ENCODE measurements at places on chromosomes 12 and 14.

DNA sequence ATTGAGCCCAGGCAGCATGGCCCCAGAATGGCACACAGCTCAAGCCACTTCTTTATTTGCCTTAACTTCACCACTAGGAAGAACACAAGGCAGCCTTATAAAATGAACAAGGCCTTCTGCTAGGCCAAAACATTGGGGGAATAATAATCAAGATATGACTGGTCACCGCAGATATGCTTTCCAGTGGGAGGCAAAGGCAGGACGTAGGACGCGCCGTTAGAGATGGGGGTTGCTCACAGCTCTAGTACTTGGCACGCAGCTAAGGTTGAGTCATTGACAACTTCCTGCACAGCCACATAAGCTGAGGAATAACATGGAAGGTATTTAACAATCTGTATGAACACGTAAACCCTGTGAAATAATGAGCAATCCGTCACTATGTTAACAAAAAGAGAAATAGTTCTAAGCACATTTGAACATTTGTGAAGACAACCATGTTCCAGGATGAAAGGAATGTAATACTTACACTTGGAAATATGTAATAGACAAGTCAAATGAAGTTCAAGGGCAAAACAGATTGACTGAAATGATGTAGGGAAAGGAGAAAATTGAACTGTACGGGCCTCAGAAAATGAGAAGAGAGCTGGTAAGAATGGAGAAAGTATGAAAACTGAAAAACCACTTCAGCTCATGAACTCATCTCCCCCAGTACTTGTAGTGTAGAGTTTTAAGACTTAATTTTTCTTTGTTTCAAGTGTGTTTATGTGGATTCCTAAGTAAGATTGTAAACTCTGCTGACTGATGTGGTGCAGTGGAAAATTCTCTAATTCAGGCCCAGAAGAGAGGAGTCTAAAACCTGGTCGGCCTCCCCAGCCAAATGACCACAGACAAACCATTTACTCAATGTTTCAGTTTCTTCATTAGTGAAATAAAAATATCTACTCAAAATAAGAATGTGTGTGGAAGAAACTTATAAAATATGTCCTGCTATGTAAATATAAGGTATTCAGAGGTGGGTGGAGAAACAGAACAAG is 59.3 kb upstream of the CCDC91 start:
- no peak for DNase-seq

DNA sequence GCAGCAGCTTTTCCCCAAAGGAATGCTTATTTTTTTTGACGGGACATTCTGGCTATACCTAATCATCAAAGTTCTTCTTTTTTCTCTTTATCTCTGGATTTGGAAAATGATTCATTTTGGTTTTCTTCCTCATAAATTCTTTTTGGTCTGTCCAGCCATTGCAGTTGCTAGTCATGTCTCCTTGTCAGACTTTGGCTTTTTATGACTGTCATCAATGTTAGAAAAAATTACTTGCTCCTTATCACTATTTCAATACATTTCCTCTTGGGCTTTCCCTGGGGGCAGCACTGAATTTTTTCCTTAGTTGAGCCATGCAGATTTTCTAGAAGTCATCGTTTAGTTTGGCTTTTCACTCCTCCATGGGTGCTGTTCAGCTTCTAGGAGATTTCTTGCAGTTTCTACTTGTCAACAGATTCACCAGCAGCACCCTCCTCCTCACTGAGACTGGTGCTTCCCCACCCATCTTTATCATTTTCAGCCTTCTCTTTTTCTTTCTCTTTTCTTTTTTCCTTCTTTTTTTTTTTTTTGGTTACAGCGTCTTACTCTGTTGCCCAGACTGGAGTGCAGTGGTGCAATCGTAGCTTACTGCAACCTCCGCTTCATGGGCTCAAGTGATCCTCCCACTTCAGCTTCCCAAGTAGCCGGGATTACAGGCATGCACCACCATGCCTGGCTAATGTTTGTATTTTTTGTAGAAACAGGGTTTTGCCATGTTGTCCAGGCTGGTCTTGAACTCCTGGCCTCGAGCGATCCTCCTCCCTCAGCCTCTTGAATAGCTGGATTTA is 5.2 kb downstream of the ADIPOR2 start:
- no peak for DNase-seq

GRCh38 chr12:18886962-18887361 is 149.0 kb downstream of the CAPZA3 start:
- DNase-seq = no peak

- peak; percentile 49 for DNase-seq
Measured at GRCh38 chr12:55728186-55728938, 447 bp downstream of the CD63 start.

GRCh38 chr12:120126635-120127005 is 10.1 kb upstream of the RAB35 start:
- no peak for DNase-seq

DNA sequence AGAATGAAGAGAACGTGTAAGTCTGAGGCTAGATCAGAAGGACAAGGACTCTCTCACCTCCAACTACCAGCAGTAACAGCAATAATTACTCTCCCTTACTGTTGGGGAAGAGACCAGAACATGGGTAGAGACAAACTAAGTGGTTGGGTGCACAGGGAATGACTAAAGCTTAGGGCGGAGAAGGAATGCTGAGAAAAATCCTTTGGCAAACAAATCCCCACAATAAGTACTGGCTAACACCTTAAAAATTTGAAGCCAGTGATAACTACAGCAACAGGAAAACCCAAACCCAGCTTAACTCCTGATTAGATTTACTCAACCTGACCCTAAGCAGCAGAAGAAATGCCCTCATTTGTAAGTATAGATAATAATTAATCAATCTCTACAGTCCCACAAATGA is 759.0 kb downstream of the AACS start:
- DNase-seq = no peak

DNA sequence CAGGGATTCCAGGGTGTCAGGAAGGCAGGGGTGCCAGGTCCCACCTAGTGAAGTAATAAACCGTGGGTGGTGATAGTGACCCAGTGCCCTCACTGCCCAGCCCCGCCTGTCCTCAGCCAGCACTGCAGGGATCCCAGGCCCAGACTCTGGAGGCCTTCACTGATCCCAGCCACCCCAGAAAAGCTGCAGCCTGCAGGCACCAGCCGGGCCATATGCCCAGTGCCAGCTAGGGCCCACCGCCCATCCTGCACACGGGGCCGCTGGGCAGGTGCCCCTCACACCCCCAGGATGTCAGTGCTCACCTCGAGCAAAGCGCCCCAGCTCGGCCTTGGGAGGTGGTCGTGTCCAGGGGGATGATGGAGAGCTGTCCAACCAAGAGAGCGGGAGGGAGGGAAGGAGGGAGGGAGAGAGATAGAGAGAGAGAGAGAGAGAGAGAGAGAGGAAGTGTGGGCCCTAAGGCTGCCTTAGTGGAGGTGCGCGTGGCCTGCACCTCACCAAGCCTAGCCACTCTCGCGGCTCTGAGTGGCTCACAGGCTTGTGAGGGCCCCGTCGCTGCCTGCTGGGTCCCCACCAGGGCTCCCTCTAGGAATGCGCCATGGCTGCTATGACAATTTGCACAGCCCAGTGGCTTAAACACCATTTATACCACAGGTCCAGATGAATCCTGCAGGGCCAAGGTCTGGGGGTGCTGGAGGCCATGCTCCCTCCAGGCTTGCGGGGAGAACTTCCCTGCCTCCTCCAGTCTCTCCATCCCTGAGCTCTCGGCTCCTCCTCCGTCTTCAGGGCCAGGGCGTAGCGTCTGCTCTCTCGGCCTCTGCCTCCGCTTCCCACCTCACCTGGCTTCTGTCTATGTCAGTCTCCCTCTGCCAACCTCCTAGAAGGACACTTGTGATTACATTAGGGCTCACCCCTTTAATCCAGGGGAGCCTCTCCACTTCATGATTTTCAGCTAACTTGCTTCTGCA is 401.0 kb downstream of the TMEM121 start:
- DNase-seq = no peak

- peak; percentile 56 for DNase-seq
Measured at GRCh38 chr14:52067873-52068614, 815 bp downstream of the NID2 start.

Measured in glutamatergic neuron (in vitro differentiated cells).